IMR-90 (cell line): ENCODE measurements at places on chromosomes 6 and 20. TPM values are rescaled to one million over a fixed set of nuclear protein-coding genes. Genes with fewer than 3 reads are reported as not detected.

Gene PSORS1C1
- total RNA-seq, result 0.28 and 0.36 TPM in 2 replicates

Gene UST
- 13.8 and 14.4 TPM in 2 replicates for total RNA-seq

Gene MOCS1
- 8.1 and 9.5 TPM in 2 replicates for total RNA-seq

Gene SLC35F1
- total RNA-seq, result not detected in 2 replicates

Gene CLIC5
- not detected in 2 replicates for total RNA-seq

Gene PSMB8
- 26.1 and 33.3 TPM in 2 replicates for total RNA-seq

Gene TP53TG5
- not detected in 2 replicates for total RNA-seq
